ENCODE measurements at places on chromosomes 6 and 20.

DNA sequence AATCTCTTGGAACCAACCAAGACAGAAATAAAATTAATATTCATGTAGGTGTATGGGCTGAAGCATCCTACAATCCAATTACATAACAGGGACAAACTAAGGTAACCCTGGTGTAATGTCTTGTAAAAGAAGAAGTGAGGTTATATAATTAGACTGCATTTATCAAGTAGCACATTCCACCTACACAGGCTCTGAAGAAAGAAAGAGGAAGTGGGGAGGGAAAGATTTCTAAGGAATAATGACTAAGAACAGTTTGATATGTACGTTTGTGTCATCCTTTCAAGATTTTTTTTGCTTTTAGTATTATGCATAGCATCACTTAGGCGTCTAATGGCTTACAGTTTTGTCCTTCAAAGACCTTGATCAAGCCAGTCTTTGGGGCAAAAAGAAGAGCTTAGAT, 139.7 kb downstream of the PLCB1 start:
- DNase-seq = no peak

DNA sequence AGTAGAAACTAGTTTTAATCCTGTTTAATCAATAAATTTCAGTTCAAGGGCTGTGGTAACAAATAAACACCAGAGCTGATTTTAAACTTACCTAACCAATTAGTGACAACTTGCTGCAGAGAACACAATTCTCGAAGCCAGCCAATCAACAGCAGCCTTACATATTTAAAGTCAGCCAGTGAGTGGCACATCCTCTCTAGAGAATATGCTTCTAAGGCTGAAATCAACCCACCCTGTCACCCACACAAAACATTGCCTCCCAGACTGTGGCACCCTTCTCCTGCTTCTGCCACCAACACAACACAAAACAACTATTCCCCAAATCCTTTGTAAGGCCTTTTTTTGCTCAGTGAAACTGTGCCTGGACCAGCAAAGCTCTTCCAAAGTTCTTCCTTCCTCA, 306.0 kb downstream of the EYA4 start:
- DNase-seq = no peak

DNA sequence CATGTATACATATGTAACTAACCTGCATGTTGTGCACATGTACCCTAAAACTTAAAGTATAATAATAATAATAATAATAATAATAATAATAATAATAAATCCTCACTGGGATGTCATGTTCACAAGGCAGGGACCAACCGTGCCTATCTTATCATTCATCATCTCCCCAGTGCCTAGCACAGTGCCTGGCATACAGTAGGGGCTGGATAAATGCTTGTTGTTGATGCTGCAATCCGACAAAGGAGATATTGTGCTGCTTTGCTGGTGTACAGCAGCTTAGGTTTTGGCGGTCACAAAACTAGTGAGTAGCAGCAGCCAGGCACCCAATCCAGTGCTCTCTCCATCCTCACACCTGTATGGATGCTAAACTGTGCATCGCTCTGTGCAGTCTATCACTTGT, 94.1 kb upstream of the ASF1A start:
- no peak for DNase-seq

DNA sequence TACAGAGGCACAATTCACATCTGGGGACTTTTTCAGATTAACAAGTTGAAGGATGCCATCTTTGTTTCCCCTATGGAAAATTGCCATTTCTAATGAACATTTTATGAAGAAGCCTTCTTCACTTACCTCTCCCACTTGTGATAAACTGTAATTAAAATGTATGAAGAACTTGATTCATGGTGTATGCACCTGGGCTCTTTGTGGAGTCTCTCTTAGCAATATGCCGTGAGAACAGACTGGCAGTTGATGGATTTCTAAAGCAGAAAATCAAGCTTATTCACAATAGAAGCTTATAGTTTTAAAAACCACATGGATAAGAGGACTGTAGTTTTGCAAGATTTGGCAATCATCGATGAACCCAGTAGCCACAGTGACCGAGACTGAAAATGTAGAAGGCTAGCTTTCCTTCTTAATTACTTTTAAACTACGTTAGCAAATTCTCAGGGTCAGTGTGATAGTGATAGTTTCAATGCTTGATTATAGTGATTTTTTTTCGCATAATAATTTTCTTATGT, 270.6 kb downstream of the PRL start:
- DNase-seq = no peak

- no peak for DNase-seq
These were observed 13.4 kb upstream of the FOXC1 start for GRCh38 chr6:1596088-1596852.

DNA sequence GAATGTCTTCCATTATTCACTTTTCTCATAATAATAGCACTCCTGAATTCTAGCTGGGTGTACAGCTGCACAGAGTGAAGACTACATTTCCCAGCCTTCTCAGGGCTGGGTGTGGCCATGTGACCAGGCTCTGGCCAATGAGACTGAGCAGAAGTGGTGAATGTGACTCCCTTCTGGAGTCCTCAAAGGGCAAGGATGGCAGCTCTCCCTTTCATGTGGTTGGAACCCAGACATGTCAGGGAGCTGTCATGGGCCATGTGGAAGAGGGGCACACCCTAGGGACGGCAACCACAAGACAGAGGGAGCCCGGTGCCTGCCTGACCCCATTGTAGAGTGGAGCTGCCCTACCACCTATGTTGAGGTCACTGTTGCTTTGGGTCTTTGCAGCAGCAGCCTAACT, 312.8 kb upstream of the SULF2 start:
- no peak for DNase-seq

DNA sequence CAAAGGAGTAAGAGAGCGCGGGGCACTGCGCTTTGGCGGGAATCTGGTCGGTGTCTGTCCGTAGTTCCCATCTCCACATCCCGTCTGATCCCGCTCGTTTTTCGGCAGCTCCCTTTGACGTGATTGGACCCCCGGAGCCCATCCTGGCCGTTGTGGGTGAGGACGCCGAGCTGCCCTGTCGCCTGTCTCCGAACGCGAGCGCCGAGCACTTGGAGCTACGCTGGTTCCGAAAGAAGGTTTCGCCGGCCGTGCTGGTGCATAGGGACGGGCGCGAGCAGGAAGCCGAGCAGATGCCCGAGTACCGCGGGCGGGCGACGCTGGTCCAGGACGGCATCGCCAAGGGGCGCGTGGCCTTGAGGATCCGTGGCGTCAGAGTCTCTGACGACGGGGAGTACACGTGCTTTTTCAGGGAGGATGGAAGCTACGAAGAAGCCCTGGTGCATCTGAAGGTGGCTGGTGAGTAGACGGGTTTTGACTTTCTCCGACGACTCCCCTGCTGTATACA, 1.4 kb downstream of the BTN1A1 start:
- no peak for DNase-seq

DNA sequence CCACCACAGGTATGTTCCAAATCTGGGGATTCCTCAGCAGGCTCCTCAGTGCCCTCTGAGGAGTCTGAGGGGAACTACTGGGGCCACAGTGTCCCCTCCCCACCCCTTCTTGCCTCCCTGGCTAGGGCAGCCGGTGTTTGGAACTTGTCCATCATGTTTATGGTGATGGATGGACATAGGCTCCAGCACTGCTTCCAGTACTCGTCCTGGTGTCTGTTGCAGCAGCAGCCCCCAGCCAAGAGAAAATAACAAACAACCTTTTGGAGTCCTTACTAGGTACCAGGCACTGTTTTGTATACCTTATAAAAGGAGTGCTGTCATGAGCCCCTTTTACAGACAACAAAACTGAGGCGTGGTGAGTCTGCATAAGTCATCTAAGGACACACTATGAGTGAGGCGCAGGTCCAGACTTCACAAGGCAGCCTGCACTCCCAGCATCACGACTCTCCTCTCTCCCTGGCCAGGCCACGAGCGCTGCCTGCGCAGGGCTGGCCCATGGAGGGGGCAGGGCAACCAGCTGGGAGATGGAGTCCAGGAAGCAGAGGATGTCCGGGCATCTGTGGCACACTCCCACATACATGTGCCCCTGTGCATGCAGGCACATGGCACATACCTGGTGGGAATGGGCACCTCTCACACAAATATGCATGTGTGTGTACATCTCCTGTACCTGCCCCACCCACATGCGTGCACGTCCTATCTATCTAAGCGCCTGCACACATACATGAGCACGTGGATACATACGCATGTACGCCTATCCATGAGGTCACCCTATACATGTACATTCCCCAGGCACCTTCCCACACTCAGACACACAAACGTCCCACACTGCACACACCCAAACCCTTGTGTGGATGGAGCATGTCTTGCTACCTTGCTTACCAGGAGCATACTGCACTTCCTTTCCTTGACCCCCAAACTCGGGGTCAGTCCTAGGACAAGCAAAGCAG, 152.7 kb downstream of the VEGFA start:
- no peak for DNase-seq

GRCh38 chr6:129191235-129191634, 308.3 kb downstream of the LAMA2 start:
- no peak for DNase-seq

- DNase-seq = no peak
These were observed 22.5 kb upstream of the PTGIS start for GRCh38 chr20:49590163-49591017.

- no peak for DNase-seq
These were observed 29.1 kb upstream of the APCDD1L start for GRCh38 chr20:58544286-58544685.

DNA sequence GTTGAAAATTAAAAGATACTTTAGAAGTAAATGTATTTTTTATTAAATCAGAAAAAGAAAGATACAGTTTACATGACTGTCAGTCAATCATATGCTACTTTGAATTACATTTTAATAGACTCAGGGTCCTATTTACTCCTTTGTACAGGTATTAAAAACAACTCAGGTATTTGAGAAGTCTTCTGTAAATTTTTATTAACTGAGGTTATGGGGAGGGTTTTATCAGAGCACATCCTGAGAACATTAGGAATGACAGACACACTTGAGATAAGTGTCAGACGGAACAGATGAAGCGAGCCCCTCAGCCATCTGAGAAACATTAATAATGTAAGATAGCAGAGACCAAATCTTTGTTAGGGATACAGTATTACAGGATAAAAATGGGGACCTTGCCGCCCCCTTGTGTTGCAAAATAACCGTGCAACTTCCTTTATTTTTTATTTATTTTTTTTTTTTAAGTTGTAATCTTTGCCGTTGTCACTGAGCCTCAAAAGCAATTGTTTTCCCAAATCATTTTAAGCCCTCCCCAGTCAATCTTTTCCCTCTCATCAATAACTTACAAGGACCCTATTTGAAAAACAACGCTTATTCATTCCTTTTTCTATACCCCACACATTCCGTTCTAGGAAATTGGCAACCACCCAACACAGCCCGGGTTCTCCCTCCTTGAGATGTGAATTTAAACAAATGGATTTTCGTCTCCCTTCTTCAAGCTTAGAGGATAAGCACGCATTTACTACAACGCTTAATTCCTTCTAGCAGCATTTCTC, 126.7 kb downstream of the BCAS1 start:
- no peak for DNase-seq

DNA sequence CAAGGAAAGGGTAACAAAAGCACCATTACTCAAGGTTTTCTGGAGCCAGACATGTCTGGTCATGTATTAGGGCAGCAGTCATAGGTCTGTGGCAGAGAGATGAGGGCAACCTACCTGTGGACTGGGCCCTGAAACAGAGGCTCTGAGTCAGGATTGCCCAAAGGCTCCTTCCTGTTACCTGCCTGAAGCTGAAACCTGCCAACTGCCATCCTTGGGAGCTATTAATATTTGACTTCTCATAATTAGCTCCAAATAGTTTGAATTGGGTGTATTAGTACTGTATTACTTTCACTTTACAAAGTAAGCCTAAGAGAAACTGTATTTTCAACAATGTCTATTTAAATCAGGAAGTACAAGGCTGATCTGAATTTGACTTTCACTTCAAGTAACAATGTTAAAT, 72.0 kb upstream of the TBX18 start:
- no peak for DNase-seq

Measured in kidney epithelial cell (primary cell).